ENCODE measurements at places on chromosomes 1 and 21.

GRCh38 chr1:224273641-224274040 lies 56.3 kb downstream of the NVL start:
- DNase-seq = no peak

- DNase-seq = peak; percentile 95
These were observed 8.0 kb upstream of the CAMK2N1 start for GRCh38 chr1:20493839-20494608.

- no peak for DNase-seq
These were observed 99.8 kb upstream of the LHX8 start for GRCh38 chr1:75034376-75034775.

- DNase-seq = no peak
These were observed 12.9 kb downstream of the PI4KB start for GRCh38 chr1:151314137-151314875.

DNA sequence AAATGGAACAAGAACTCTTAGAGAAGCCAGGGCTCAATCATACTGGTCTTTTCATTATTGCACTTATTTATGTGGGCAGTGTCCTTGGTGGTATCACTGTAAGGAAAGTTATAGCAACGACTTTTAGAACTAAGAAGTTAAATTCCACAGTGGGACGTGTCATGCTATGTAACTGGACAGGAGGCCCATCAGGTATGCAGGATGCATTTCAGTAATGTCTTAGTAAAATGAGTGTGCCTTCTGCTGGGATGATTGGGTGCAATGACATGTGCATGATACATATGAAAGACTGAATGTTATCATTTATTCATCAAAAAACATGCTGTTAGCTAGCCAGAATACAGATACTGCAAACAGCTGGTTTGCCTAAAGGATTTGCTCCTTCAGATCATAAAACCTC lies 6.9 kb upstream of the ATP1B1 start:
- DNase-seq = no peak

GRCh38 chr1:62235576-62235975 lies 40.9 kb downstream of the L1TD1 start:
- DNase-seq = no peak

DNA sequence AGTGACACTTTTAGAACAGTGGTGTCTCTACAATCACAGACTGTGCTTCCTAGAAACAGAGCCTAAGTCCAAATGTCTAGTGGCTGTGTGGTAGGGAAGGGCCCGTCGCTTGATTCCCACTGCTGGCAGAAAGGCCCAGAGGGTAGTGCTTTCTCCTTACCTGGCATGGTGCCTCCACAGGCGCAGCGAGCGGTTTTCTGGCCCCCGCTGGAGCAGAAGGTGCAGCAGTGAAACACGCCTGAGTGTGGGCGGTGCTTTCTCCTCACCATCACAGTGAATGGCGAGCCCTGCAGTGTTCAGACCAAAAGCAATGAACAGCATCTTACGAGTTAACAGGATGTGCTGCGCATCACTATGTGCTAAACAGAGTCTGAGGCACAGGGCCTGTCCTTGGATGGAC lies 8.3 kb downstream of the TRIM45 start:
- no peak for DNase-seq

DNA sequence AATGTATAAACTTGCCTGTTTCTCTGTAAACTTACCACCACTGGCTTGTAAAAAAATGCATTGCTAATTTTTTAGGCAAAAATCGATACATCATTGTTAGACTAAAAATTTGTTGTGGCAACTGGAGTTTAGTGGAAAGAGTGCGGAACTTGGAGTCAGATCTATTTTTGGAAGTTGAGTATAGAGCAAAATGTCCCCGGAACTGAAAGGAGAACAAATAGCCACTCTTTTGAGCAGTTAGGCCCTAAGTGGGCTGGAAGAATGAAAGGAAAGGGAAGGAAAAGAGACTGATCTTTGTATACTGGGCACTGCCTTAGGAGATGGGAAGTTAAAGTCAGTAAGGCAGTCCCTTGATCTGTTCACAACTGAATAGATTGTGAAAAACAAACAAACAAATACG lies 30.2 kb downstream of the OPTC start:
- no peak for DNase-seq

DNA sequence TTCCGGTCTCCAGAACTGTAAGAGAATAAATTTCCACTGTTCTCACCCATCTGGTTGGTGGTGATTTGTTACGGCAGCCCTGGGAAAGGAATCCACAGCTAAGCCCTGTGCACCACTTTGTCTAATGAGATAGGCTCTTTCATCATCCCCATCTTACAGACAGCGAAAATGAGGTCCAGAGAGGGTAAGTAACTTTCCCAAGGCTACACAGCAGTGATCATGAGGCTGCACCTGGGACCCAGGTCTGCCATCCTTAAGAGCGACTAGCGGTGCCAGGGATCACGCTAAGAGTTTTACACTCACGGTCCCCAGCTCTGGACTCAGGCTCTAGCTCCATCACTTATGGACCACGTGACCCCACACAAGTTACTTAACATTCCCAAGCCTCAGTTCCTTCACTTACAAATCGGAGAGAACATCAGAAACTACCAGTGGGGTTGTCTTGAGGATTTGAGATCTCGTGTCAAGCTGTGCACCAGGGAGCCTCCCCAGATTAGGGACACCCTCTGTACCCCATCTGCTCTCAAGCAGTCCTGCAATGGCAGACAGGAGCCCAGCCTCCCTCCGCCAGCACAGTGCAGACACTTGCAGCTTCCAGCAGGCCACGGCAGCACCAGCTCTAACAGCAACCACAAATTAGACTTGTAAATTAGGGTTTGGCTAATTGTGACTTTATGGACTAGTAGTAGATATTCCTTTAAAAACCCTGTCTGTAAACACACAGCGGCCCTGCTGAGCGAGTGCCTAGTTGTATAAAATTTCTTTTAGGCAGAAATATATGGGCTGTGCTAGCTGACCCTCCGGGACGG lies 87.3 kb downstream of the DISP3 start:
- DNase-seq = no peak

DNA sequence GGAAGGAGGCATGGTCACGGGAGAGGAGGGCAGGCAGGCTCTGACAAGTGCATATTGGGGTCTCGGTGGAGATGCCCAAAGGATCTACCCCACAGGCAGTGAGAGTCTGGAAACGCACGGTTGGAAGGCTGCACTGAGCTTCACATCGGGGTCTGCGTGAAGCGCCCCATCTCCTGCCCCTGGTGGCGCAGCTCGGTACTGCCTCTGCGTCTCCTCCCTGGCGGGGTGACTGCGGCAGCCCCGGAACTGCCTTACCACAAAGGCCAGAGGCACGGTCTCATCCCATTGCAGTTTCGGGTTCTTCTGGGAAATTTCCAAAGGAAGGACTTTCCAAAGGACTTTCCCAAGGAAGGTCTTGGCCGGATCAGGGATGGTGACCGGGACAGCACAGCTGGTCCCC lies 69.2 kb upstream of the AJAP1 start:
- no peak for DNase-seq

DNA sequence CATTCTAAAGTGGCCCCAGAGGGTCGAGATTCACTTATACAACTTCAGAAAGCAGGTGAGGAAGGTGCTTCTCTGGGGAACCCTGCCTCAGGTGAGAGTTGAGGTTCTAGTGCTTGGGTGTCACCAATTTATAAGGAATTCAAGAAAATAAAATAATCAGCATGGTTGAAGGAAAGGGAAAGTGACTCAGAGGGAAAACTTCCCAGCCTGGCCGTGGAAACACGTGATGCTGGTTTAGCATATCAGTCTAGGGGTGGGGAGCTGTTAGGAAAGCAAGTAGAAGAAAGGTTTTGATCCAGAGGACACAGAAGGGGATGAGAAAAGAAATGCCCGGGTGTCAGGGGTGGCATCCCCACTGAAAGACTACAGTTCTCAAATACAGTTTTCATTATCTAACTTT lies 37.7 kb upstream of the TMEM125 start:
- DNase-seq = no peak

GRCh38 chr1:28845786-28846543 lies 34.0 kb downstream of the OPRD1 start:
- DNase-seq = no peak

DNA sequence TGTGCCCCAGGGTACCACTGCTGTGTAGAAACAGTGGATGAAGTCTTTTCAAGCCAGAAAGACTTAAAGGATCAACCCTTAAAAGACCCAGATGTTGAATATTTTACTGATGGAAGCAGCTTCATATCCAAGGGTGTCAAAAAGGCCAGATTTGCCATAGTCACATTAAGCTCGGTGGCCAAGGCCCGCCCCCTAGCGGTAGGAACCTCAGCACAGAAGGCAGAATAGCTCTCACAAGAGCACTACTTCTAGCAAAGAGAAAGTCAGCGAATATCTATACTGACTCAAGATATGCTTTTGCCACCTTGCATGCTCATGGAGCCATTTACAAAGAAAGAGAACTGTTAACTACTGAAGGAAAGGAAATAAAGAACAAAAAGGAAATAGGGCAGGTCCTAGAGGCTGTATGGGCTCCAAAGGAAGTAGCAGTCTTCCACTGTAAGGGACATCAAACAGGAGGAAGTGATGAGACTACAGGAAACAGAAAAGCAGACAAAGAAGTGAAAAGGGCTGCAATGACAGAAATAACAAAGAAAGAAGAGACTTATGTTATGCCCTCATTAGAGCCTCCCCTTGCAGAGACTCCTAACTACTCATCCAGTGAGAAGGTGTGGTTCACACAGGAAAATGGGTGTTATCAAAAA lies 90.5 kb downstream of the LIPI start:
- no peak for DNase-seq

GRCh38 chr1:179298952-179299351 lies 5.4 kb downstream of the SOAT1 start:
- no peak for DNase-seq

DNA sequence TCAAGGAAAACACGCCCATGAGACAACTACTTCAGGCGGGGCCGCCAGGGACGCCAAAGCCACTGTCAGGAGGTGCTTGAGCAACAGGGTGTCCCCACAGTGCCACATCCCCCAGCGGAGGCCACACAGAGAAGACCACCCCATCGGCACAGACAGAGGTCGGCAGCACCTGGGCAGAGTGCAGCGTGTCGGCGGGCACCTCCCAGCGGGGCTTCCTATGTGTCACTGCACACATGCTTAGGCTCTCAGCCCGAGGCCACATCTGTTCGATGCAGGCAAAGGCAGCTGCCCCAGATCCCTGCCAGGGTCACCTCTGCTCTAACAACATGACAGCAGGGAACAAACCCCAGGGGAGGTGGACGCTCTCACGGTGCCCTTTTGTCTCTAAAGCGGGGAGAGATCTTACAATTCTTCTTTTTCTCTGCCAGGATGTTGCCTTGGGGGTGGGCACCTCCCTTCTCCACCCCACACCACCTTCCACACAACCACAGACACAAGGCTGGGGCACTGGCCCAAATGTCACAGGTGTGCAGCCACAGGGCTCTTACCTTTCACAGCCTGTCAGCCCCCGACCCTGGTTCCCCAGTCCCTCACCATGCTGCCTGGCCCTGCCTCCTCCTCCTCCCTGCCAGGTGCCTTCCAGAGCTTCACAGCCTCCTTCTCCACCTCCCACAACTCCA lies 4.2 kb downstream of the KRTAP10-8 start:
- DNase-seq = no peak

DNA sequence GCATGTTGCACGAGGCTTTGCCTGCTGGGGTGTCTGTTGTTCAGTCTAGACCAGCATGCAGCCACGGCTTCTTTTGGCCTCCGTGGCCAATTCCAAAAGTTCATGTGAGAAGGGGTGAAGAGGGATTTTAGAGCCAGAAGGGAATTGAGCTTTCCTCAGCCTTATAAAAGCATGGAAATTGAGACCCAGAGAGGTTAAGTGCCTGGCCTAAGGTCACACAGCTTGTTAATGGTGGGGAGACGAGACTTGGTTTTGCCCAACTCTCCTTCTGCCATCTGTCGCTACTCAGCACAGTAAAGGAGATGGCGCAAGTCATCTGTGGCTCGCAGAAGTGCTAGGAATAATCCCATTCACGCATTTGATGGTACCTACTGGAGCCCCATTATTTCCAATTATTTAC lies 25.7 kb downstream of the ZBTB18 start:
- DNase-seq = peak; percentile 25

- no peak for DNase-seq
These were observed 9.5 kb upstream of the BTG2 start for GRCh38 chr1:203295796-203296195.

DNA sequence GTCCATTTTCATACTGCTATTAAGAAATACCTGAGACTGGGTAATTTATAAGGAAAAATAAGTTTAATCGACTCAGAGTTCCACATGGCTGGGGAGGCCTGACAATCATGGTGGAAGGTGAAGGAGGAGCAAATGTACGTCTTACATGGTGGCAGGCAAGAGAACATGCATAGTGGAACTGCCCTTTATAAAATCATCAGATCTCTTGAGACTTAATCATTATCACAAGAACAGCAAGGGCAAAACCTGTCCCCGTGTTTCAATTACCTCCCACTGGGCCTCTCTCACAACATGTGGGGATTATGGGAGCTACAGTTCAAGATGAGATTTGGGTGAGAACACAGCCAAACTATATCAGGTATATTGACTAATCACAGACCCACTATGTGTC lies 370.2 kb upstream of the USP24 start:
- no peak for DNase-seq

DNA sequence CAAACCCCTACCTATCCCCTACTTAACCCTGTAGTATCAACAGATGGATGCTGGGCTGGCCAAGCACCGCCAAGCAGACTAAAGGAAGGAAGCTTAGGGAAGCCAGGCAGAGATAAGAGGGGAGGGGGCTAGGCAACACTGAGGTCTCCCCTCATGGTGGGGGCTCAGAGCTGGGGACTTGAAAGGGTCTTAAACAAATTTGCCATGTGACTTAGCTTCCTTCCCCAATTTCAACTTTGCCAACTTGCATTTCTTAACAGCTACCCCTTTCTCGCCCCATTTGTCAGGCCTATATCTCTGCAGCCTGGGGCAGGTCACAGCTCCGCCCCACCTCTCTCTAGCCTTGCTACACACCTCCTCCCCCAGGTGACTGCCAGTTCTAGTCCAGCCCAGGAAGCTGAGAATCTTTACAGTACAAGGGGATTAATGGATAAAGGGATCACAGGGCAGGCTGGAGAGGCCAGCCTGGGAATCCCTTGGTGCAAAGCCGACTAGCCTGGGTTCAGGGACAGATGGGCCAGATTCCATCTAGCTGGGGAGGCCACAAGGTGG lies 3.4 kb downstream of the KIF21B start:
- DNase-seq = no peak

GRCh38 chr21:33377221-33377920 lies 25.8 kb upstream of the IFNGR2 start:
- no peak for DNase-seq

DNA sequence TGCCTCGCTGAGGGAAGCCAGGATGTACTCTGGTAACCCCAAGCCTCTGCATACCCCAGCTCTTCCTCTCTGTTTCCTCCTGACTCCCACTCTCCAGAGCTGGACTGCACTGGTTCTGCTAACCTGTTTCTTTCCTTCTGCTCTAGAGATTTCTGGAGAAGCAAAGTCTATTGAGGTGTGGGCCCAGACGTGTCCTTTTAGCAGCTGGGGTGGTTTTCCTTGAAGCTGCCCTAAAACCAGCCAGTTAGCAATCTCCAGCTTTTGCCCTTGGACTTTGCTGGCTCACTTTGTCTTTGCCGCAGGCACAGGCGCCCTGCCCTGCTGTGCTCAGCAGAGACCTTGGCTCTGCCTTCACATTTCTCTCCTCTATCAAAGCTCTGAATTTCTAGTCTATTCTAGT lies 171.8 kb upstream of the IVNS1ABP start:
- no peak for DNase-seq
